ENCODE measurements at places on chromosomes 5 and 9. TPM values are rescaled to one million over a fixed set of nuclear protein-coding genes. Genes with fewer than 3 reads are reported as not detected.

Gene LOX
- total RNA-seq, result not detected

Gene LIX1
- total RNA-seq, result not detected

Gene PRDM9
- total RNA-seq, result not detected

Gene NXNL2
- not detected for total RNA-seq

Gene PCDHB8
- total RNA-seq, result not detected

Gene MAP1B
- 5.5 TPM for total RNA-seq

Gene GARIN3
- total RNA-seq, result 0.39 TPM

Gene CDC20B
- total RNA-seq, result 0.10 TPM

Gene ENTREP1
- total RNA-seq, result not detected

Gene OBP2B
- total RNA-seq, result not detected

Gene SNCAIP
- not detected for total RNA-seq

Gene CCDC112
- total RNA-seq, result 2.1 TPM

Gene DMRT3
- total RNA-seq, result not detected

Gene GAS1
- 0.07 TPM for total RNA-seq

Gene C5orf58
- not detected for total RNA-seq

Gene TRPM3
- not detected for total RNA-seq

Gene DMRTA1
- total RNA-seq, result not detected

Gene FST
- total RNA-seq, result 2.5 TPM

Gene HAVCR1
- total RNA-seq, result 2.6 TPM

Gene CDH9
- total RNA-seq, result not detected

Gene CBY3
- total RNA-seq, result 0.44 TPM

Gene INSL4
- not detected for total RNA-seq

Gene SPINK1
- total RNA-seq, result not detected

Gene ENHO
- total RNA-seq, result 0.23 TPM

Gene SCGB3A2
- not detected for total RNA-seq

Gene CCNO
- total RNA-seq, result not detected

Gene CER1
- not detected for total RNA-seq

Gene CDHR2
- total RNA-seq, result 0.81 TPM

Gene KLF9
- total RNA-seq, result 35.4 TPM

Gene F12
- 6.7 TPM for total RNA-seq

Gene PRSS3
- total RNA-seq, result not detected

Gene IL3
- total RNA-seq, result 8.9 TPM

Gene MAMDC2
- not detected for total RNA-seq

Gene SPINK4
- not detected for total RNA-seq

Gene ABLIM3
- total RNA-seq, result 0.19 TPM

Gene GTF2H2
- 24.1 TPM for total RNA-seq

Gene RNF183
- 0.69 TPM for total RNA-seq

Gene PWWP2A
- 21.3 TPM for total RNA-seq

Gene KIAA1191
- 59.0 TPM for total RNA-seq
